ENCODE measurements at places on chromosomes 6 and 20. TPM values are rescaled to one million over a fixed set of nuclear protein-coding genes. Genes with fewer than 3 reads are reported as not detected.

DNA sequence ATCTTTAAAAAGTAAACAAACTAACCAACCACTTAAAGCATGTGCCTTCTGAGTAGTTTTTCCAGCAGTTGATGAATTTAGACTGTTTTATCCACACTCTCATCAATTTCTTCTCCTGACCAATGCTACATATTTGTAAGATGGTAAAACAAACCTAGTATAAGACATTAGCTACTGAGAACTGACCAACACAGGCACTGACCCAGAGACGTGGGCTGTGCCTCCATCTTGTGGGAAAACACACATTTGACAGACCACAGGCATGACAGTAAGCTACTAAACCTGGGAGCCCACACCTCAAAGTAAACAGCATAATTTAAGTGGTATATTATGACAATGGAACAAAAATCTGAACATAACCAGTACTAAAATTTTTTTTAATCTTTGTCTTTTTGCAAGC, 121.4 kb upstream of the NRSN1 start:
- no peak for DNase-seq

- DNase-seq, result no peak
Observed at GRCh38 chr20:60213126-60213893, 255.1 kb downstream of the CDH26 start.

DNA sequence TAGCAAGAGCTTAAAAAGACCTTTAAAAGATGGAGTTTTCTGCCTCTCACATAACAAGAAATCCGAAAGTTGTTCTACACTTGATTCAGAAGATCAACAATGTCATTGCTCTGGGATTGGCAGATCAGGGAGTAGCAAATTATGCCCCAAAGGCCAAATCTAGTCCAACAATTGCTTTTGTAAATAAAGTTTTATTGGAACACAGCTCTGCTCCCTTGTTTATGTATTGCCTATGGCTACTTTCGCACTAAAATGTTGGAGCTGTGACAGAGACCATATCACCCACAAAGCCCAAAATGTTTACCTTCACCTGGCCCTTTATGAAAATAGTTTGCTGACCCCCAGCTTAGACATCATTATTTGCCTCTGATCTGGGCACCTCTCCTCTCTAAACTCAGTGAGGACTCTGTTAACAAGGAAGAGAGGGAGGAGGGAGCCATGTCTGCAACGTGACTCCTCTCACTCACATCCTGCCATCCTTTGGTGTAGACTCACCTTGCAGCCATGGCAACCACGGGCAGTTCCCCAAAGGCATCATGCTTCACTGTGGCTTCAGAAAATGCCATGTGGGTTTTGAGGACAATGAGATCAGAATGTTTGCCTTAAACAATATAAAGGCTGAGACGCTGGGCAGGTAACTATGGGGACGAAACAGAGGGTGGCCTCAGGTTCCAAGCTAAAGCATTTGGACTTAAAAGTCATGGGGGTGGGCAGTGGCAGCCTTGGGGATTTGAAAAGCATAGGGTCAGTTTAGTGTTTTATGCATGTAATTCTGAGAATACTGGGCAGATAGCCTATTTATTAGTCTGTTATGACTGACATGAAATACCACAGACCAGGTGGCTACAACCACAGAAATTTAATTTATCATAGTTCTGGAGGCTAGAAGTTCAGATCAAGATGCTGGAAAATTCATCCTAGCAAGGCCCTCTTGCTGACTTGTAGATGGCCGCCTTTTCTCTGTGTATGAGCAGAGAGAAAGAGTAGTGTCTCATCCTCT, 149.7 kb upstream of the TNFAIP3 start:
- no peak for DNase-seq

- DNase-seq, result no peak
Observed at GRCh38 chr6:72589096-72589495, 32.8 kb upstream of the KCNQ5 start.

DNA sequence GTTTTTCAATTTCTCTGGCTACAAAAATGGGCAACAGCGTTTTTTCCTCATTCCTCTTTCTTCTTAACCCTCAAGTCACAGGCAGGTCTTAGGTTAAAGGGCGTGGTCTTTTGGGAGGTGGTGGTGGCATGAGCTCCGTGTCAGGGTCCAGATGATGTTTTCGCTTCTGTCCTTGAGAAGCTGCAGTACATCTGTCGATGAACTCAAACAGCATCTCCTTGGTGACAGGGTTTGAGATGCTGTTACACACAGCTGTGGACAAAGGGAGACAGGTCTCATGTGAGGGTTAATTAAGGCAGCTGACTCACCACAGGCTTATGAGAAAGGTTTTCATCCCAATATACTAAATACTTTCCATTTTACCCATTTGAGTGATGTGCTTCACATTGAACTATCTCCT, 350.8 kb downstream of the RNGTT start:
- DNase-seq, result no peak

DNA sequence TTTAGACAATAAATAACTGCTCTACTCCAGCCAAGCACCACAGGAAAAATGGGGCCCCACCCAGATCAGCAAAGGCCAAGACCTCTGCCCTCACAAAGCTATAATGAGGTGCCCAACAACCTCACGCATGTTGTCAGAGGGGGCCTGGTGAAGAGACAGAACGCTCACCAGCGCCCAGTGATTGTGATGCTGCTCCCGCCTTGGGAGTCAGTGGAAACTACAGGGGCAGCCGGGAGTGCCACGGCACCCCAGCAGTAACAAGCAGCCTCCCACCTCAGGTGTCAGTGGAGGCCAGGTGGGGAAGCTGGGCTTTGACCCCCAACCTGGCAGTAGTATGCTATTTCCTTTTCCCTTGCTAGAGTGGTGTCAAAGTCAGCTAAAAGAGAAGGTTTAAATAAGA, 47.4 kb downstream of the TCP11 start:
- no peak for DNase-seq

DNA sequence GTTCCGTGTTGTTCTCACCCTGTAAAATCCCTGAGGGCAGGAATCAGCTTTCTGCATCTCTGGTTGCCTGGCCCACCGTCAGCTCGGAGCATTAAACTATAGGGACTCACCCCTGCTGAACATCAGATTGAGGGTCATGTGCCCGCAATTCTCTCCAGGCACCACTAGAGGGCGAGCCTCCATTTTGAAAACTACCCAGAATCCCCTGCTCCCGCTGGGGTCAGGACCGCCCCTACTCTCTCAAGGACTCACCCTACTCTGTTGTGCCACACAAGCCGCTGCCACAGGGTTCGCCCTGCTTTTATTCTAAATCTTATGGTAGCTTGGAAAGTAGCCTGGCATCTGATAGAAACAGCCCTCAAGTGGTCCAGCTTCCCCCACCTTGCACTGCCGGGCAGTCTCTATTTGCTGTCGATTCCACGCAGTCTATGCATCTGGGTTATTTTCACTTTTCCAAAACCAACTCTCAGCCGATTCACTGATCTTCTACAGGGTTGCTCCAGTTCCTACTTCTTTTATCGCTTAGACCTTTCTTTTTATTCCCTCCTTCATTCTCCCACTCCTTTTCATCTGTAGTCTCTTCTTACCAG, 244.1 kb upstream of the QKI start:
- no peak for DNase-seq

GRCh38 chr6:109296971-109297372, 85.3 kb downstream of the CD164 start:
- no peak for DNase-seq

DNA sequence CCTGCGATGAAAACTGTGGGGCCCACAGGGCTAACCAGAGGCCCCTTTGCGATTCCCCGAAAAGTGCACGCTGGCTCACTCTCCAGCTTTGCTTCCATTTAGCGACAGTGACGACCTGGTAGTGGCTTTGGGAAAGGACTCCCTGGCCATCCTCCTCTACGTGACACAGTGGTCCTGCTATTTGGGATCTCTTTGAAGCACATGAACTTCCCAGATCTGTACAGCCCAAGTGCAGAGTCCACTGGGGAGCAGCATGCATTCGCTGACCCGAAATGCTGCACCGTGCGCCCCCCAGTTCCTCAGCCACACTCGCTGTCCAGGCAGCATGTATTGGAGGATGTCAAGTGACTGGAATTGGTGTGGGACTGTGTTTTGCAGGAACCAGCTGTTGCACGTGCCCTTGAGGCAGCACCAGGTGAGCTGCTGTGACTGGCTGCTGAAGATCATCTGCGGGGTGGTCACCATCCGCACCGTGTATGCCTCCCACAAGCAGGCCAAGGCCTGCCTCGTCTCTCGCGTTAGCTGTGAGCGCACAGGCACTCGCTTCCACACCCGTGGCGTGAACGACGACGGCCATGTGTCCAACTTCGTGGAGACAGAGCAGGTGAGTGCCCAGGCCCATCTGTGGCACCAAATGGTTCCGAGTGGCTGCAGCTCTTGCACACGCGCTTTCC, 51.6 kb downstream of the SYNJ2 start:
- DNase-seq, result no peak

GRCh38 chr20:45873409-45874103, 7.5 kb upstream of the ZSWIM1 start:
- DNase-seq, result no peak

- DNase-seq, result no peak
Observed at GRCh38 chr6:130503146-130503545, 137.3 kb downstream of the TMEM200A start.

DNA sequence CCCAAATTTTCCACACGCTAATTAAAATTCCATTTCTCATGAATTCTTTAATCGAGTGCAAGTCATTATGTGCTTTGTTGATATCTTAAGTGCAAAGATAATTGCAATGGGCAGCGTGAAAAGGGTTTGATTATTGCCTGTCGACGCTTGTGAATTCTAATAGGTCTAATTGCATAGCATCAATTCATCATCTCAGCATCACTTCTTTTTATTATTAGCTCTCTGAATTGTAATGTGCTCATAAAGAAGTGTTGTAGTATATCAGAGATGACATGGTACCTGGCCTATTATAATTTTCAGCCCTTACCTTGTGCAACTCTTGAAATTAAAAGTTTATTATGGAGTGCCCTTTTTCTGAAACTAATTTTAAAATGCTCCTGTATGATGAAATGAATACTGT, 866.8 kb upstream of the FLRT3 start:
- no peak for DNase-seq

- peak; percentile 78 for DNase-seq
Observed at GRCh38 chr6:148746363-148747144, at the start of gene UST. Gene UST (plus strand): TSS chr6:148747030. CDS start chr6:148747431, 401 bp downstream.

- DNase-seq, result no peak
Observed at GRCh38 chr6:2959909-2960719, 11.3 kb downstream of the SERPINB6 start.

GRCh38 chr6:149437212-149437611, 37.1 kb downstream of the SUMO4 start:
- DNase-seq, result no peak

GRCh38 chr6:46510651-46511050, 19.4 kb upstream of the RCAN2 start:
- no peak for DNase-seq

DNA sequence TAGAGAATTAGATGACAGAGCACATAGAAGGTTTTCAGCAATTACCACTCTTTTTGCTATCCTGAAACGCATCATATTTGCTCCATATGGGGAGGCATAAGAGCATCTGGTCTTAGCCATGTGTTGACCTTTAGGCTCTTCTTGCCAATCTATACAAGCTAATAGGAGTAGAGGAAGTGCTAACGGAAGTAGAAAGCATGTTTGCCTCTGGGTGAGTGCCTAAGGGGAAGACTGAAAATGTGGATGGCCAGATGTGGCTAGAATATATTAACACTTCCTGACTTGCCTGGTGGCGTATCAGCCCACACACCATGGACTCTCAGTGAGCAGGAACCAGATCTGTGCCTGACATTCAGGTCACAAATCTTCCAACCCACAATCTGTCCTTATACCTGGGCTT, 136.3 kb downstream of the LRRC1 start:
- no peak for DNase-seq

DNA sequence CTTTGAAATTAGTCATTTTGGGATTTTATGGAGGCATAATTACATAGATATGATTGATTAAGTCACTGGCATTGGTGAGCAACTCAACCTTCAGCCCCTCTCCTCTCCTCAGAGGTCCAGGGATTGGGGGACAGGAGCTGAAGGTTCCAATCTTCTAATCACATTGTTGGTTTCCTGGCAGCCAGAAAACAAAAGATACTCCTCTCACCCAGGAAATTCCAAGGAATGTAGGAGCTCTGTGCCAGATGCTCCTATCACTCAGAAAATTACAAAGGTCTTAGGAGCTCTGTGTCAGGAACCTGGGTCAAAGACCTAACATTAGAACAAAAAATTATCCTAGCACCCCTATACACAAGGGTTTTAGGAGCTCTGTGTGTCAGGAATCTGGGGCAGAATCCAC, 679.7 kb upstream of the ID4 start:
- DNase-seq, result no peak

DNA sequence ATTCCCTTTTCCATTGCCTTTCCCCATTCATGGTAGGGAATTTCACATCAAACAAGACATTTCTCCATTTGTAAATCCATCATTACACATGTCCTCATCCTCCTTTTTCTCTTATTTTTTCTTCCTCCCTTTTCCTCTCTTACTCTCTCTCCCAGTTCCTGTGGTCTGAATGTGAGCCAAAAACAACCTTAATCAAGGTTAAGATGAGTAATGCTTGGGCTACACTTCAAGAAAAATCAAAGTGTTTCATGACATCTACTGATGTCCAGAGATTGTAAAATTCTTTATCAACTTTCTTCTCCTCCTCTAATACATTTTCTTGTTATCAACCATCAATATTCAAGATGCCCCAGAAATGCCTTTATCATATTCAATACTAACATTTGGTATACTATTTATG, 208.0 kb upstream of the PRND start:
- DNase-seq, result no peak

- DNase-seq, result no peak
Observed at GRCh38 chr6:137188855-137189254, 15.4 kb upstream of the IL22RA2 start.

- no peak for DNase-seq
Observed at GRCh38 chr6:147808640-147809039, 300.1 kb downstream of the SAMD5 start.

The RIMS1 gene
- 1.1 TPM for total RNA-seq

The THBS2 gene
- 3.8 TPM for total RNA-seq

The SNRNP48 gene
- 16.6 TPM for total RNA-seq

The COL9A3 gene
- total RNA-seq, result 4.1 TPM

The SLC17A3 gene
- not detected for total RNA-seq

The SLC17A1 gene
- total RNA-seq, result not detected

The STK35 gene
- 5.4 TPM for total RNA-seq

The ADGRF5 gene
- 49.2 TPM for total RNA-seq

The RALGAPB gene
- 28.8 TPM for total RNA-seq

The CRISP2 gene
- total RNA-seq, result not detected

The ARFGEF2 gene
- 41.0 TPM for total RNA-seq

The APCDD1L gene
- not detected for total RNA-seq
